ENCODE measurements at places on chromosomes 12 and 14.

DNA sequence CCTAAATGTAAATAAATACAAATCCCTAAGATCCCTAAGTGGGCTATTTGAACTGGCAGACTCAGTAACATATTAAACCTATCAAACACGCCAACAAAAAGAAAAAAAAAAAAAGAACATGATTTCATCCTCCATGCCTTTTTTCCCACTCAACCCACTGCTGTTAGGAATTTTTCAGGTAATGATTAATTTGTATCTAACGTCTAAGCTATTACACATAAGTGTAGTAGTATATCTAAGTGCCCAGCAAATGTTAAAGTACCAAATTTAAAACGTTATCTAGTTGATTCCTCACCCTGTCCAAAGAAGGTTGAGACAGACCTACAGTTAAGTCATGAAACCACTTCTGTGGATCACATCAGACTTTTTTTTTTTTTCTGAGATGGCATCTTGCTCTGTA lies 16.4 kb upstream of the ARID4A start:
- DNase-seq = no peak

DNA sequence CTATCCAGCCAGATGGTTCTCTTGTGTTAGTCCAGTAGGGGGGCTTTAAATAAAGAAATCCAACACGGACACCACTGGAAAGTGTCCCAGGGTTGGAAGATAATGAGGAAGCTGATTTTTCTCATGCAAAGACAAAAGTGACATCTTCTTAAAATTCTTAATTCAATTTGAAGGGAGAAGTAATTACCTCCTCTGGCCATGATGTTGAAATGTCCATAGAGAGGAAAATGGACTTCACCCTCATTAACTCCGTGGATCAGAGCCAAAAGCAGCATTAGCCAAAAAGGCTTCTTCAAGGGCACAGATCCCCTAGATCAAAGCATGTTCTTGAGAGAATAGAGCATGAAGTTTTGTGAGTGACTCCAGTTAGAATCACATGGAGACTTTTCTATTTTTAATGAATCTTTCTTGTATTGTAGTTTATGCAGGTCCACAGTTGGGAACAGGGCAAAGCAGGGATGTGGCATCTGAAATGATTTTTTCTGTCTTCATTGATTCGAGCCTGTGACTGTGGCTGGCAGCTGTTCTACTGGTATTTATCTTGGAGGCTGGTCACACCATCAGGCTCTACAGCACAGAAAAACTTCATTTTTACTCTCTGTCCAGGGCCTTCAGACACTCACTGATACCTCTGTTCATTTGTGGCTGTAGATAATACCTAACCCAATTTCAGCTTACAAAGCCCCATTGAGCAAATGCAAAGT lies 1002.5 kb downstream of the AACS start:
- no peak for DNase-seq

DNA sequence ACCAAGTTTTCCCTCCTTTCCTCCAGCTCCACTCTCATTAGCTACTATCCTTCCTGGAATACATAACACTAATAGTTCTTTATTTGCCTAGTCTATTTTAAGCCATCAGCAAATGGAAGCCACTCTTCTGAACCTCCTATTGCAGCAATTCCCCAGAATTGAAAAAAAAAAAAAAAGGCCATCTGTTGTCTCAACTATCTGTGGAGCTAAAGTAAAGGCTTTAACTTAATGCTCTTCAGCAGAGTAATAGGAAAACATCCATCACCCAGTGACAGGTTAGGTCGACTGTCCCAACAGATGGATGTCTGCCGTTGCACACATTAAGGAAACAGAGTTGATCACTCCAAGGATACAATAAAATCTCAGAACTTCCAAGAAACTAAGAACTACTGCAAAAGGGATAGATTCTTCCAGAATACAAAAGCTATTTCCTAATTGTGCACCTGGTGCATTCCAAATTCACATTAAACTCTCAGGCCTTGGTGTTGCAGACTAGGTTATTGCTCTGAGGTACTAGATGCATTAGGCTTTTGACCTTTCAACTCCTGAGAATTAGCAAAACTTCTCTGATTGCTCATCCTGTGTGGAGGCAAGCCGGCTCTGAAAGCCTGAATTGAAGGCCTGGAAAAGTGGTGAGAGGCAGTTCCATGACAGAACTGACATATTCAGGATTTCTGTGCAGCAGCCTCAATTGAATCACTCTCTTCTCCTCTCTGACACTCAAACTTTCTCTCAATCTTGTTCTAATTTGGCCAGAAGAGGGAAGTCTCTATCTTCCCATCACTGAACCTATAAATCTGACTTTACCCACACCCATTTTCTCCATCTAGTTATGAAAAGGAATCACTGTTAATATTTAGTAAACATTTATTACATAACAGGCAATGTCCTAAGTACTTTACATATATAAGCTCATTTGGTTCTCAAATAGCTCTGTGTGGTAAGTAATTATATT lies 238.4 kb upstream of the HMGA2 start:
- no peak for DNase-seq

- DNase-seq = no peak
Measured at GRCh38 chr12:116263844-116264243, 13.6 kb downstream of the MED13L start.

GRCh38 chr14:23421594-23421993 lies 13.5 kb upstream of the MYH6 start:
- no peak for DNase-seq

DNA sequence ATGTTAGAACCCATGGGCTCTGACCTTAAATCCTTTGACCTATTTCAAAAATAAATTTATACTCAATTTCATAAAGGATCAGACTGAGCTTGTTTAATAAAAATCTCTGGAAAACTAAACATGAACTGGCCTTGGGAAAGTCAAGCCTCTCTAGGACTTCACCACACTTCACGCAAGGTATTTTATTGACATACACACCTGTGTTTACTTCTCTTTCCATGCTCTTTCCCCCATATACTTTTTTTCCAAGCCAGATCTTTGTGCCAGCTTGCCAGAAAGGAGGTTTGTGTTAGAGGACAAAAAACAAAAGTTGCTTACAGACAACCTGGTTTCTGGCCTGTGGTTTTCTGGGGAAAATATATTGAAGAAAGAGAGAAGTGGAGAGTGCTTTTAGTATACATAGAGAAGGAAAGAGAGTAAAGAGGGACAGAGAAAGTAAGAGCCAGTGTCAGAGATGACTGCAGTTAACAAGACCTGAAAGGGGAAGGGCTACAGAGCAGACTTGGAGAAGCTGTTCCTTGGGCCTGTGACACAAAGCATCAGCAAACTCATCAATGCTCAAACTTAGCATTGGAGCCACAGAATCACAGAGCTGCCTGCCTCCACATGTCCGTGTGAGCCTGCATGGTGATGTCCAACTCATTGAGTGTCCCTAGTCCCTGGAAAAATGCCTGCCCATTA lies 77.3 kb upstream of the TMTC2 start:
- DNase-seq = no peak

GRCh38 chr12:109098183-109098604 lies 797 bp downstream of the UNG start:
- no peak for DNase-seq

DNA sequence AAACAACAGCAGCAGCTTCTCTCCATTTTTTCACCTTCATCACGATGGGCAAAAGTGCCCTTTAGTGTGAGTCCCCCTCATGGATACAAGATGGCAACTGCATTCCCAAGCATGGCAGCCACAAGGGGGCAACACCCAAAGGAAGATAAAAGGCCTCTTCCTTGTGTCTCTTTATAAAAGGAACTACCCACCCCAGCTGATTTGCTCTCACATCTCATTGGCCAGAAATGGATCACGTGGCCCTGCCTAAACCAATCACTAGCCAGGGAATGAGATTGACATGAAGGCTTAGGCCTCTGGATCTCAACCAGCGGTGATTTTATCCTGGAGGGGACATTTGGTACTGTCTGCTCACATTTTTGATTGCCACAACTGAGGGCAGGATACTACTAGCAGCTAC lies 21.9 kb upstream of the IFT81 start:
- DNase-seq = no peak

- DNase-seq = no peak
Measured at GRCh38 chr12:67751381-67751928, 102.9 kb downstream of the DYRK2 start.

- DNase-seq = peak; percentile 64
Measured at GRCh38 chr14:21069388-21070082, 569 bp upstream of the ARHGEF40 start.

DNA sequence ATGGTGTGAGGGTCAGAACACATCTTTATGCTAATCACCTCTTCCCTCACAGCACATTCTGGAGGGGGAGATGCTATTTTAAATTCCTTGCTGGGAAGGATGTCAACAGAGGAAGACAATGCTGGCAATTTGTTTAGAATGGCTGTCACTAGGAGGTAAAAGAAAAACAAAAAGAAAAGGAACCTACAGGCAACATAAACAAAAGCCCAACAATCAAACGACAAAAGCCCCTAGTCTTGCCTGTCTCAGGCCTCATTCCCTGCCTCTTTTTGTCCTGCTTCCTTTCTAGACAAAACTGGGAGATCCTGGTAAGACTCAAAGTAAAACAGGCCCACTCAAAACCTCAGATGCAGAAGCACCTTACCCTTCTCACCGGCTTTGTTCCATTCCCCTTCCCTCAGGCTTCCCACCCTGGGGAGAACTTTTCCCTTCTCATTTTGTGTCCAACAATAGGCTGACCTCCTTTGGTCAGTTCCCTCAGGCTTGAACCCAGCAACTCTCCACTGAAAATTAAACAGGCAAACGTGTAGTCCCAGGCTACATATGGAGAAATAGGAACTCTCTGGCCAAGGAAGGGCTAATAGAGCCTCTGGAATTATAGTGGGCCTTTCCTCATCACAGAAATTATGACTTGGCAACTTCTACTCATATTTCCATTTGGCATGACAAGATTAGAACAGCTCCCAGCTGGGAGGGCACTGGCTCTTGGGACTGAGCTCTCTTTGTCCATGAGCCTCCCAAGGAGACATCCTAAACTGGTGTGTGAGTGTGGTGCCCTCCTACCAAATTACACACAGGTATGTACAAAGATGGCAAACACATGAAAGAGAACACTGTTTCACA lies 193.0 kb downstream of the MON2 start:
- DNase-seq = no peak

DNA sequence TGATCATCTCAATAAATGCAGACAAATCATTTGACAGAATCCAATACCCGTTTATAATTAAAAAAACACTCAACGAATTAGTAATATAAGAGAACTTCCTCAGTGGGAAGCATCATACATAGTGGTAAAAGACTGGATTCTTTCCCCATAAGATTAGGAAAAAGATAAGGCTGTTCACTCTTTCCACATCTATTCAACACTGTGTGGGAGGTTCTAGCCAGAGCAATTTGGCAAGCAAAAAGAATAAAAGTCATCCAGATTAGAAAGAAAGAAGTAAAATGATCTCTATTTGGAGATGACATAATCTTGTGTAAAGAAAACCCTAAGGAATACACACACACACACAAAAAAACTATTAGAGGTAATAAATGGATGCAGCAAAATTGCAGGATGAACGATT lies 38.4 kb downstream of the YEATS4 start:
- DNase-seq = no peak

- DNase-seq = no peak
Measured at GRCh38 chr12:3456809-3457208, 34.2 kb upstream of the PRMT8 start.

- DNase-seq = no peak
Measured at GRCh38 chr14:58557242-58557641, 80.5 kb upstream of the DACT1 start.

DNA sequence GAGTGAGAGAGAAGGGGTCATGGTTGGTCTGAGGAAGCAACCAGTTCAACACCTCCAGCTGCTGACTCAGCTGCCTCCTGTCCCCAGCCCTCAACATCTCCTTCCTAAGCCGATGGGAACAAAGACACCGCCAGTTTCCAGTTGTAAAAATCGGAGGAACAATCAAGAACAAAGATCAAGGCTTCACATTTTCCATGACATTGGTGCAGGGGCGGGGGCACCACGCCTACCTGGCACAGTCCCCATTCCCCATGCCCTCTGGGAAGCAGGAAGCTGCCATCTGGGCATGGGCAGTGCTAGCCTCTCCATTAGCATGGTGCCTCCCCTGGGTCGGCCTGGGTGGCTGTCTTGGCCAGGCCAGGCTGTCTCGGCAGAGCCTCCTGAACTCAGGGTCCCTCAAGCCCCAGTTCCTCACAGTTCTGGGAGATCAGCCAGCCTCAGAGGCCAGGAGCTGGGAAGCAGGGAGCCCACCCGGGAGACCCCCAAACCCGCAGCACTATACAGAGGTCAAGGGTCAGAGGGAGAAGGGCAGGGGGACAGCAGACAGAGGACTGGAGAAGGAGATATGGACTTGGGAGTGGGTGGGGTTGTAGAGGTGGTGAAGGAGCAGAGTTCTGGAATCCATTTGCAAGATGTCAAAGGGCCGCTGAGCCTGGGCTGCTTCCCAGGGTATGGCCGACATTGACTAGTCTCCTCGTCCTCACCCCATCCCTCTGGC lies 19.6 kb upstream of the TMEM106C start:
- DNase-seq = no peak

- no peak for DNase-seq
Measured at GRCh38 chr12:104651811-104652210, 195.1 kb downstream of the CHST11 start.

GRCh38 chr12:76242813-76243550 lies 105.2 kb downstream of the BBS10 start:
- DNase-seq = no peak

GRCh38 chr12:130830246-130830551 lies 8.9 kb downstream of the STX2 start:
- DNase-seq = no peak

GRCh38 chr12:79919762-79920161 lies 15.1 kb downstream of the PPP1R12A start:
- DNase-seq = no peak

GRCh38 chr12:127401005-127401404 lies 866.0 kb upstream of the TMEM132C start:
- DNase-seq = no peak

- DNase-seq = peak; percentile 53
Measured at GRCh38 chr14:68808696-68809480, 16.0 kb upstream of the ZFP36L1 start.

DNA sequence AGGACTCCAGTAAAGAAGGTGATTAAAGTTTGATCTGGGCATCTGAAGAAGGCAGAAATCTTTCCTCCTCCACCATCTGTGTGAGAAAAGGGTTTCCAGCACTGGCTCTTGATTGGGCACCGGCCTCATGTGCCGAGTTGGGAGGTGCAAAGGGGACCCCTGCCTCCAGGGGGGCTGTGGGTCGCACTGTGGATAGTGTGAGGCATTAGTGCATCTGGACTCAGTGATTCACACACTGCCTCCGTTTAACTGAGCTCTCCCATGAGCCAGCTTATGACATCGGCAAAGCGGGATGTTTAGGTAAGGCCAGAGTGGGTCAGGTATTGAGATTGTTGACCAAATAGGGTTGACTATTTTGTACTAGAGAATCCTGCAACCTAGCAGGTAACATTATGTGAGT lies 8.9 kb downstream of the C1S start:
- no peak for DNase-seq
